HT1080 (cell line): ENCODE measurements at places on chromosomes 1 and 21. TPM values are rescaled to one million over a fixed set of nuclear protein-coding genes. Genes with fewer than 3 reads are reported as not detected.
A peak's percentile ranks its signal among the peaks of the same experiment; 100 is the strongest.

Gene MEX3A
- total RNA-seq = 3.4 and 5.2 TPM in 2 replicates

Gene C1orf159
- 17.8 and 19.8 TPM in 2 replicates for total RNA-seq

Gene TNNT2
- not detected in 2 replicates for total RNA-seq

Gene CCDC30
- total RNA-seq = 0.10 and 0.13 TPM in 2 replicates

Gene C1orf115
- total RNA-seq = 4.3 and 4.9 TPM in 2 replicates

Gene MNDA
- total RNA-seq = not detected in 2 replicates

Gene CA14
- not detected in 2 replicates for total RNA-seq

Gene RALGPS2
- total RNA-seq = 9.4 and 11.6 TPM in 2 replicates

Gene FALEC
- not detected in 2 replicates for total RNA-seq

- DNase-seq = no peak
Measured at GRCh38 chr1:230894664-230895063, 26.3 kb upstream of the C1orf198 start.

- DNase-seq = peak; percentile 98
Measured at GRCh38 chr1:94713472-94714141, 106.5 kb upstream of the SLC44A3 start.

DNA sequence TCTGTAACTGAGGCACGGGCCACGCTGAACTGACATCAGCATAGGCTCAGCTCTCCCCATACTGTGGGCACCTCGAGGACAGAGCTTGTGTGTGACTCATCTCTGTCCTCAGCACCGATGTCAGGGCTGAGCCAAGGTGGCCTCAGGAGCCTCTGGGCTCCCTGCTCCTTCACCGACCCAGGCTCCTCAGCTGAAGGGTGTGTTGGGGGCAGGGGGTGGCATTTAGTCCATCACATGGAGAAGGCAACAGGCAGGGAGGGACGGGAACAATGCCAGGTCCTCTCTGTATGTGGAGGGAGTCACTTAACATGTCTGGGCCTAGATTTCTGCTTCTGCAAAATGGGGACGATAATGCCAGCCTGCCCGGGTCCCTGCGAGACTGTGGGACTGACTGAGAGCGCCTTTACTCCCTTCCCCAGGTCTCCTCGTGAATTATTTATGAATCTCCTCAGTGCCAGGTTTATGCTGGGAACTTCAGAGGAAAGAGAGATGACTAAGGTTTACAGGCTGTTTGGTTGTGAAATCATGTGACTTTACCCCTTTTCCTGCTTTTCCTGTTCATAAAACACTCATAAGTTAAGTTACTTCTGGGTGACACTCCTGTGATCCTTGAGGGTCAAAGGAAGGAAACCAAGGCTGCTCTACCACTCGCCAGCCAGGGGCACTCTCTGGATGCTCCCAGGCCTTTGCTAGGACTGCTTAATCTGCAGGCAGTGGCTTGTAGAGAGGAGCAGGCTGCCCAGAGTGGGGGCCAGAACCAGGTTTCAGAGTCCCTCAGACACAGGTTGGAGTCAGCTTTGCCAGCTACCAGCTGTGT, 16.2 kb downstream of the TTC39A start:
- peak; percentile 87 for DNase-seq

DNA sequence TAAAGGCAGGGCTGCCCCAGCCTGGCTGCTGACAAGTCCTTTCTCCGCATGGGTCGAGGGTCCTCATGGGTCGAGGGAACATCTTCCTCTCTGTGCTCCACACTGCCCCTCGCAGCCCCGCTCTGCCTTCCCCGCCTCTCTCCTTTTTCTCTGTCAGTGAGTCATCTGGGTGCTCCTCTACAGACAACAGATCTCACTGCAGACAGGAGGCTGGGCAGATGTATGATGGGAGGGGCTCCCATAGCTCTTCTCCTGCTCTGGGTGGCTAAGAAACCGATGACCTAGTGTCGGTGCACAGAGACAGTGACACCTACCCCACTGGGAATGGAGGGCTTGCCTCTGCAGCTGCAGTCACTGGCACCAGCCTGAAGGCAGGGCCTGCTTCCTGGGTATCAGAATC, 5.5 kb downstream of the KCNA10 start:
- peak; percentile 54 for DNase-seq

- peak; percentile 52 for DNase-seq
Measured at GRCh38 chr1:245590726-245591125, 435.9 kb downstream of the KIF26B start.

DNA sequence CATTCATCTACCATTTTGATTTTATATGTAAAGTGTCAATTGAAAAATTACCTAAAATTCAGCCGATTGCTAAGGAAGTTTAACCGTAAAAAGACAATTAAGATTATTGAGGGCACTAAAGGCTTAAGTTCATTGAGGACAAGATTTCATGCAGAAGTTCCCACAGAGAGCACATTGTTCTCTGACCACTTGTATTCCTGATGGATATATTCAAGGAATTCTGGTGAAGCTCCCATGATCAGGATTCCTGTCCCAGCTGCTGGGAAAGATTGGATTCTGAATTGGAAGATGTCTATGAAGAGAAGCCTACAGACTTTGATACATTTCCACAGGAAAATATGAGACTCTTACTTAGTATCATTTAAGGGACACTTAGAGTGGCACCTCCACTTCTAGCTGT, 209.2 kb upstream of the KCTD3 start:
- no peak for DNase-seq

DNA sequence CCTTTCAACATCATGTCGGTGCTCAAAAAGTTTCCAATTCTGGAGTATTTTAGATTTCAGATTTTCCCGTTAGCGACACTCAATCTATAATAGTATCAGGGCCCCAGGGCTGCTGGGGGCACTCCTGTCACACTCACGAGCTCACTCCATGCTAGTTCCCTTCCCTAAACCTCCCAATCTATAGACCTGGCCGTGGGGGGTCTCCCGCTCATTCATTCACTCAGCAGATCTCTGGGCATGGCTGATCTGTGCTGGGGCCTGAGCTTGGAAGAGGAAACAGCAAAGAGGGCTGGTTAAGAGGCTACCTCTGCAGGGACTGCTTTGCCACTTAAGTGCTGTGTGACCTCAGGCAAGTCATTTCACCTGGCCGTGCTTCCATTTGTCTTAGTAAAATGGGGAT, 46.8 kb upstream of the LAPTM5 start:
- DNase-seq = no peak

GRCh38 chr1:170674239-170674638, 10.3 kb downstream of the PRRX1 start:
- no peak for DNase-seq

DNA sequence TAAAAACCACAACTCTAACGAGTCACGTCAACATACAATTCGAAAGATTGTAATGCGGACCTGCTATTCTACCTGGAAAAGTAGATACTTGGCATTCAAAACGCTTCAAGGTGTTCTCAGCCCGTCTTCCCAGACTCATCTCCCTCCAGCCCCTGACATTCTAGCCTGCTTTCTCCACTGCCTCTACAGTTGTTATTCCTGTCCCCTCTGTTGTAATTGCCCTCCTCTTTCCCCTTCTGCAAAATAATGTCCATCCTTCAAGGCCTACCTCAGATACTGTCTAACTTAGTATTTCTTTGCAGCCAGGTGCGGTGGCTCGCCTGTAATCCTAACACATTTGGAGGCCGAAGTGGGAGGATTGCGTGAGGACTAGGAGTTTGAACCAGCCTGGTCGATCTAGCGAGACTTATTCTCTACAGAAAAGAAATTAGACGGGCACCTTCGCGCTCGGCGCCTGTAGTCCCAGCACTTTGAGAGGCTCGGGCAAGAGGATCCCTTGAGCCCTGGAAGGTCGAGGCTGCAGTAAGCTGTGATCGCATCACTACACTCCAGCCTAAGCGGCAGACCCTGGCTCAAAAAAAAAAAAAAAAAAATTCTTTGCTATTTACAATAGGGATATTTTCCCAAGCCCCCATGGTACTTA, 756 bp upstream of the RBM34 start:
- no peak for DNase-seq

DNA sequence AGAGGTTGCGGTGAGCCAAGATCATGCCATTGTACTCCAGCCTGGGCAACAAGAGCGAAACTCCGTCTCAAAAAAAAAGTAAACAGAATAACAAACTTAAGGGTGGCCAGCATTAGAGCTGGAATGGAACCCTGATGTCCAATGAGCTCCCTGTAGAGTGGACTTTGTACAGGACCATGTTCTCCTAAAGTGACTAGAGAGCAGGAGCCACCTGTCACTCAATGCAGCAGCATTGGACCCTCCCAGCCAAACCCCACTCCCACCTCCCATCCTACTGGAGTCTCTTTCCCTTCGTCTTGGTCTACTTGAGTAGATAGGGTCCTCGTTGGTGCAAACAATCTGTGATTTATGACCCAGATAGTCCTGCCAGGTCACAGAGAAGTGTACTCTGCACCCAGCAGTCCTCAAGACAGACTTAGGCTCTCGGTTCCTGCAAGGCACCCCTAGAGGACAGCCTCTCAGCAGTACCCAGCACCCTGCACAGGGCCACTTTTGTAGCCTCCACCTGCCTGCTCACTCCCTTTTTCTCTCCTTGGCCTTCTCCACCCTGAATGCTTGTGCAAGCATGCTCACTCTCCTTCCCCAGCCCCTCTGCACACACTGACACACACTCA, 69.2 kb upstream of the ZNF281 start:
- no peak for DNase-seq

- DNase-seq = no peak
Measured at GRCh38 chr1:39525366-39526165, 34.1 kb downstream of the BMP8A start.

- DNase-seq = peak; percentile 46
Measured at GRCh38 chr1:46735708-46736324, 16.9 kb upstream of the EFCAB14 start.

DNA sequence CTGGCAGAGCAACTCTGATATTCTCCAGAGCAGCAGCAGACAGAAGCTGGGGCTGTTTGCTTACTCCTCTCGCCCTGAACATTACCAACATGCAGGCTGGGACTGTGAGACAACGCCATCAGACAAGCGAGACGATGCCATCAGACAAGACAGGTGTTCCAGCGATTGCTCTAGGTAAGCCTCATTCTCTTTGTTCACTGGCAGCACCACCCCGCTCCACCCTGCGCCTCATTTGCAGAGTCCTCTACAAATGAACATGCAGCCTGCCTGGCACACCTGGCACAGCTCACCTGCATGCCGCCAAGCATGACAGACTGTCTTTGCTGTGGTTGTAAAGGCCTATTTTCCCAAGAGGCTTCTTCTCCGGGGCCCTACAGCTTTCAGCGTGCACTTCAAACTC, 346.2 kb downstream of the SMYD3 start:
- DNase-seq = no peak

GRCh38 chr21:41124641-41125201, 43.2 kb upstream of the BACE2 start:
- DNase-seq = no peak

DNA sequence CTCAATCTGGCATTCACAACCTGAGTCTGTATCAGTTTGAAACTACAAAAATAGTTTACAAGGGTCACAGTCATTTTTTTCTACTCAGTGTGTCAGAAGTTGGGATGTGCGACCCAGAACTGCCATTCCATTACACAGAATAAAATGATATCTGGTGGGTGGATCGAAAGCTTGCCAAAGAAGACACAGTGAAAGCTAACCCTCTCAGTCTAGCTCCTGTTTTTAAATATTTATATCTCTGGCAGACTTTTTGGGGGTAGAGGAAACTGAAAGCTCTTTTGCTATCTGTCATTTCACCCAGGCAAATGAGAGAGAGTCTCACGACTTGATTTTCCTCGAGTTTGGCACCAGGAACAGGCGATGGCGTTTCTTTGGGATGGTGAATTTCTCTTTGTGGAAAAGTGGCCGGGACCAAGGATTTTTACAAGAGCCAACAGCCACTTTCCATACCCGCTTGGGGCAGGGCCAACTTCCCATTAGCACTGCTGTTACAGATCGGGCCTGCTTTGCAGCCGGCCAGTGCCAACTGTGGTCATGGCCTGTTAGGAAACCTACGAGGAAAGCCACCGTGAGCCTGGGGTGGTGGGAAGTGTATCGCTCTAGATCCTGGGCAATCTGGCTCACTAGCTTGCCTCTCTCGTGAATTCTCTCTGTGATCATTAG, 185.5 kb upstream of the NFIA start:
- no peak for DNase-seq

DNA sequence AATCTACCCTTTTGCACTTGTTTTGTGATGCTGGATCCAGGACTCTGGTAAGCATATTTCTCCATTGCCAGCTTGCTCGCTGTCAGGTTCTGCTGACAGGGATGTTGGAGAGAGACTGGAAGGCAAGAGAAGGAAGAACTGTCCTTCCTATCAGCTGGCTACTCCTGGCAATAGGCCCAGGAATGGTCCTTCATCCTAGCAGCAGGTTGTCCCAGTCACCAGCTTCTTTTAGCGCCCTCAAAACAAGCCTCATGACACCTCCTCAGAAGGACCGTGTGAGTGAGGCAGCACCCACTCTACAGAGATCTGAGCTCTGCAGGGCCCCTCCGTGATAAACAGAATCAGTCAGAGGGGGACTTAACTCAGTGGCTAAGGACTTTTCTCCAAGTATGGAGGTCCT, 33.1 kb upstream of the SLAMF9 start:
- DNase-seq = no peak

GRCh38 chr1:94332952-94333351, 85.2 kb upstream of the ABCD3 start:
- DNase-seq = peak; percentile 41

DNA sequence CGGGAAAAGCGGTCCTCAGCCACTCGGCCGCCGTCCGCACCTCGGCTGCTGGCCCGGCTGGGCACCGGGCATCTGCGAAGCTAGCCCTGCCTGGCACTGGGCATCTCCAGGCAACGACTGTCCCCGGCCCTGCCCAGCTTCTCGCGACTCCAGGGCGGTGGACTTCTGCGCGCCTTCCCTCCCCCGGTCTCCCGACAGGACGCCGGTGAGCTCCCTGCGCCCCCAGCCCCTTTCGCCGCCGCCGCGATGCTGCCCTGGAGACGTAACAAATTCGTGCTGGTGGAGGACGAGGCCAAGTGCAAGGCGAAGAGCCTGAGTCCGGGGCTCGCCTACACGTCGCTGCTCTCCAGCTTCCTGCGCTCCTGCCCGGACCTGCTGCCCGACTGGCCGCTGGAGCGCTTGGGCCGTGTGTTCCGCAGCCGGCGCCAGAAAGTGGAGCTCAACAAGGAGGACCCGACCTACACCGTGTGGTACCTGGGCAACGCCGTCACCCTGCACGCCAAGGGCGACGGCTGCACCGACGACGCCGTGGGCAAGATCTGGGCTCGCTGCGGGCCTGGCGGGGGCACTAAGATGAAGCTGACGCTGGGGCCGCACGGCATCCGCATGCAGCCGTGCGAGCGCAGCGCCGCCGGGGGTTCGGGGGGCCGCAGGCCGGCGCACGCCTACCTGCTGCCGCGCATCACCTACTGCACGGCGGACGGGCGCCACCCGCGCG, 514 bp downstream of the FAM43B start:
- DNase-seq = no peak

DNA sequence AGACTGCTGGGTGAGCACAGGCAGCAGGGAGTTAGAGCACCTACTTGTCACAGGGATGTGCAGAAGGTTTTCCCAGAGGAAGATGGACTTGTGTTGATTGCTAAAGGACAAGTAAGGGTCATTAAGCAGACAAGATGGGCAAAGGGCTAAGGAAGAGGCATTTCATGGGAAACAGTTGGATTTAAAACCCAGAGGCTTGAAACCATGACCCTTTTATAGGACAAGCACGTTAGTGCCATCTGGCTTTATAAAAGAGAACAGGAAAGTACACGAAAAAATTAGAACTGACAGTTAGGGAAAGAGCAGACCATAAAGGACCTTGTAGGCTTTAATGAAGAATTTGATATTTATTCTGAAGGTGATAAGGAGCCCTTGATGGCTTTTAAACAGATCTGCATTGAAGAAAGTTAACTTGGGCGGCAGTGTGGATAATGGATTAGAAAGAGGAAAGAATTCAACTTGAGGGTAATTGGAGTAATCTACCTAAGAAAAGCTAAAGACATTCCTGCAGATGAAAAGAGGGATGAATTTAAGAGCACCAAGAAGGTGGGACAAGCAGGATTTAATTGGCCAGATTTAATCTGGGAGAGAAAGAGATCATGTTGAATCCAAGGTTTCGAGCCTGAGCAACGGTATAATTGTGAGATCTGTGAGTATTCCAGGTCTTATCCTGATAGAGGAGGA, 68.6 kb downstream of the ZC3H11B start:
- no peak for DNase-seq
